ENCODE measurements at places on chromosomes 1 and 21. TPM values are rescaled to one million over a fixed set of nuclear protein-coding genes. Genes with fewer than 3 reads are reported as not detected.

The BCAN gene
- not detected for total RNA-seq

The GUCA2B gene
- total RNA-seq, result not detected

The CDCA8 gene
- 22.4 TPM for total RNA-seq

The LCE2A gene
- total RNA-seq, result not detected

The KIAA0040 gene
- total RNA-seq, result 5.6 TPM

The BRDT gene
- not detected for total RNA-seq

The OLIG2 gene
- not detected for total RNA-seq

The FMO4 gene
- total RNA-seq, result 2.0 TPM

The ITGB2 gene
- total RNA-seq, result 0.42 TPM

The CLCA4 gene
- total RNA-seq, result 6.5 TPM

The ASTN1 gene
- not detected for total RNA-seq

The HMGCS2 gene
- 0.46 TPM for total RNA-seq

The ANKRD45 gene
- total RNA-seq, result not detected

The CD34 gene
- total RNA-seq, result not detected

The PADI2 gene
- total RNA-seq, result 3.9 TPM

The S100A13 gene
- 124 TPM for total RNA-seq

The TTC39A gene
- 9.7 TPM for total RNA-seq

The DFFA gene
- 46.9 TPM for total RNA-seq

The MSH4 gene
- not detected for total RNA-seq

The GPA33 gene
- total RNA-seq, result not detected
